T-helper 2 cell (primary cell): ENCODE measurements at places on chromosomes 6 and 20.

DNA sequence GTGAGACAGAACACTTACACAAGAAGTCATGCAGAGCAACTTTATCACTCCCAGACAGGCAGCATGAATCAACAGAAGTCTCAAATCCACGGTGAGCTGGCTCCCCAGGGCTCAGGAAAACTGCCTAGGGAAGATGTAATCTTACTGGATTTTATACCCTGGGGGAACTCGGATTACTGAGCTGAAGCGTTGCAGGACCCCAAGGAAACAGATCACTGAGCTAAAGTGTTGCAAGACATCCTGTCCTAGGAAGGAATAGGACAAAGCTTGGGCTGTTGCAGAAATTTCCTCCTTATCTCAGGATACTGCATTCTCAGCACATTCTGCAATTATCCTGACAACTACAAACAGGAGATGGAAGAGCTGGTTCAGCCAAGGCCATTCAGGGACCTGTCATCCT is 224.8 kb downstream of the TFAP2A start:
- DNase-seq = no peak

GRCh38 chr6:106751501-106752252 is 122.3 kb downstream of the QRSL1 start:
- DNase-seq = no peak

DNA sequence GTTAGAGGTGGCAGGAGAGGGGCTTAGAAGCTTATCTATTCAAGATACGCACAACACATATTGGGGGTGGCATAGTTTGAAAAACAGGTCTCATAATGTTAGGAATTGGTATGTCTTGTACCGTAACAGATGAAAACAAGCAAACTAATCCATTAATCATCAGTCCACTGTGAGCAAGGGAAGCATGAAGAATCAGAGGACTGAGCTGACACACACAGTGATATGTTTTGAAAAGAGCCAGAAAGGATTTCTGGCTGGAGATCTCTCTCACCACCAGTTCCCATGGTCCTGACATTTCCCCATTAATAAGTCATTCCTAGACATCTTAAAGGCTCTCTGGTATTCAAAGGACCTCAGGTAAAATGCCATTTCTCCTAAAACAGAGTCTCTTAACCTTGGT is 158.8 kb upstream of the PHACTR1 start:
- DNase-seq = no peak

- DNase-seq = no peak
Observed at GRCh38 chr6:154543628-154544027, 33.1 kb upstream of the CNKSR3 start.

DNA sequence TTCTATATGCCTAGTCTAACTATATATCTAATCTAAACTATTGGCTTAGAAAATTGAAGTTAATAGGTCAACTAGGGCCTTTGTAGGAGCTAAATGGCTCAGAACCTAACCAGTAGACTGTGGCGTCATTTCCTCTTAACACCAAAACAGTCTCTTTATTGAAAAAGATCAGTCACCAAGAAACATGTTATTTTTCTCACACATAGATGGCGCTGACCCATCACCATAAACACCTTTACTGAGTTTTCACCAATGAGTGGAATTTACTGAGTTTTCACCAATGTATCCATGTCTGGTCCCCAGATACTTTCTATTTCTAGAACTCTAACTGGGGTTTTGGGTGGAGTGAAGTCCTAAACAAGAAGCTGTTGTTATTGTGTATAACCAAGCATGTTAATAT is 636.0 kb downstream of the BCKDHB start:
- no peak for DNase-seq
